ENCODE measurements at places on chromosomes 5 and 9. TPM values are rescaled to one million over a fixed set of nuclear protein-coding genes. Genes with fewer than 3 reads are reported as not detected.
A peak's percentile ranks its signal among the peaks of the same experiment; 100 is the strongest.

GRCh38 chr9:14272927-14273528 lies 40.9 kb downstream of the NFIB start:
- no peak for DNase-seq
- H3K4me3 ChIP-seq, result no peak overlapping the region
- no peaks in the 10 kb centered on the region for H3K36me3 ChIP-seq
- H3K27me3 ChIP-seq, result no peaks in the 10 kb centered on the region

GRCh38 chr5:485946-486491 lies 38.2 kb downstream of the SLC9A3 start:
- H3K36me3 ChIP-seq, result no peaks in the 10 kb centered on the region
- no peaks in the 10 kb centered on the region for H3K4me1 ChIP-seq
- H3K27ac ChIP-seq, result no peak overlapping the region
- no peak for DNase-seq
- H3K27me3 ChIP-seq, result peaks cover 83% of the 10 kb centered on the region

GRCh38 chr5:59100875-59101274 lies 518.0 kb downstream of the RAB3C start:
- DNase-seq, result no peak
- no peaks in the 10 kb centered on the region for H3K27me3 ChIP-seq
- H3K4me1 ChIP-seq, result no peaks in the 10 kb centered on the region
- H3K4me3 ChIP-seq, result no peak overlapping the region
- no peak overlapping the region for H3K27ac ChIP-seq
- H3K36me3 ChIP-seq, result no peaks in the 10 kb centered on the region

GRCh38 chr9:4680173-4680525 lies 780 bp downstream of the CDC37L1 start:
- no peaks in the 10 kb centered on the region for H3K36me3 ChIP-seq
- no peak for DNase-seq
- H3K4me3 ChIP-seq, result peak overlapping the region; percentile 58
- peaks cover 39% of the 10 kb centered on the region for H3K4me1 ChIP-seq

DNA sequence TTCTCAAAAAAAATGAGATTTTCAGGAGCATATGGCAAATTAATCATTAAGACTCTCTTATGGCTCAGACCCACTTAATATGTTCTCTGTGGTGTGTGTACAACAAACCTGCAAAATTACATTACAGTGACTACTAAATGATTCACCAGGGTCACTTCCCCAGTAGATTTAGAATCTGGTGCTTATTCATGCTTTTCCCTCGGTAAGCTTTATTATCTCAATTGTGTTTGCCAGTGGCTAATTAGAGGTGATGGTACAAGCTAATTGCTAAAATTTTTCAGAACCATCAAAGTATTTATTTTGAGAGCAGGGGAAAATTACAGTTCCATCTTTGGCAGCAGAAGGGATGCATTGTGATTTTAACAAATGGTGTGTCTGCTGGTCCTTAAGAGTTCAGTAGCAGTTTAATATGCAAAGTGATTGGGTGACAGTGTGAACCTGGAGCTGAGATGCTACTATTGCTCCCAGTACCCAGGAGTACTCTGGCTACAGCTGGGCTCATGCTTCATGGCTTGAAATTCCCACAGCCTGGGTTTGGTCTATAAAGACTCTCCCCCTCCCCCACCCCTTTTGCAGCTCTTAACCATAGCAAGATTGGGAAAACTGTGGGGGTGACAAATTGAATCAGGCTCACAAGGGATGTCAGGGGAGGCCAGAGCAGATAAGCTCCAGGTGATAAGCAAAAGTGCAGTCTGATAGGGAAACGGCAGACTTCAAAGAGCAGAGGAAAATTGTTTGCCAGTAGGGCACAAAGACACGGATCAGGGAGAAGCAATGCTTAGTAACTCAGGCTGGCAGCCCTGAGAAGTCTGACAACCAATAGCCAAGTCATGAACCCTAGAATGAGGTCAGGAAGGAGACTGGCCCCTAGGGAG lies 92.8 kb upstream of the RAD23B start:
- DNase-seq, result no peak
- H3K36me3 ChIP-seq, result no peaks in the 10 kb centered on the region
- H3K27me3 ChIP-seq, result no peaks in the 10 kb centered on the region
- no peak overlapping the region for H3K4me3 ChIP-seq
- no peaks in the 10 kb centered on the region for H3K4me1 ChIP-seq

DNA sequence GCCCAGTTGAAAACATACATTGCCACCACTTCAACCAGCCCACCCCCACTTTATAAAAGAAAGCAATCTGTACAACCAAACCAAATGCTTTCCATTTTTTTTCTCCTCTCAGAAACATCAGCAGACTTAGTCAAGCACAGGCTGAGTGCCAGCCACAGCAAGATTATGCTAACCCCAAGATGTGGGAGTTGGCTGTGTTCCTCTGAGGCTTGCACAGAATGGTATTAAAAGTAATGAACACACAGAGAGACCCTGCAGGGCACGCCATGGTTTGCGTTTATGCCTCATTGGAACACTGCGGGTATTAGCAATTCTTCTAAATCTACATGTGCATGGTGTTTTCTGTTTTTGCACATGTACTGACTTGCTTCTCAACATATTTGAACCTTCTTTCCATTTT lies 419.9 kb upstream of the GRAMD2B start:
- no peak overlapping the region for H3K4me3 ChIP-seq
- no peaks in the 10 kb centered on the region for H3K36me3 ChIP-seq
- H3K27ac ChIP-seq, result no peak overlapping the region
- H3K4me1 ChIP-seq, result peaks cover 4% of the 10 kb centered on the region

- H3K27ac ChIP-seq, result no peak overlapping the region
- H3K4me1 ChIP-seq, result no peaks in the 10 kb centered on the region
- H3K36me3 ChIP-seq, result no peaks in the 10 kb centered on the region
- H3K27me3 ChIP-seq, result no peaks in the 10 kb centered on the region
These were observed 38.6 kb downstream of the ELOVL7 start for GRCh38 chr5:60805463-60805862.

- no peaks in the 10 kb centered on the region for H3K4me1 ChIP-seq
- no peaks in the 10 kb centered on the region for H3K27me3 ChIP-seq
- no peak overlapping the region for H3K4me3 ChIP-seq
- no peaks in the 10 kb centered on the region for H3K36me3 ChIP-seq
These were observed 155.6 kb upstream of the NTRK2 start for GRCh38 chr9:84513979-84514378.

DNA sequence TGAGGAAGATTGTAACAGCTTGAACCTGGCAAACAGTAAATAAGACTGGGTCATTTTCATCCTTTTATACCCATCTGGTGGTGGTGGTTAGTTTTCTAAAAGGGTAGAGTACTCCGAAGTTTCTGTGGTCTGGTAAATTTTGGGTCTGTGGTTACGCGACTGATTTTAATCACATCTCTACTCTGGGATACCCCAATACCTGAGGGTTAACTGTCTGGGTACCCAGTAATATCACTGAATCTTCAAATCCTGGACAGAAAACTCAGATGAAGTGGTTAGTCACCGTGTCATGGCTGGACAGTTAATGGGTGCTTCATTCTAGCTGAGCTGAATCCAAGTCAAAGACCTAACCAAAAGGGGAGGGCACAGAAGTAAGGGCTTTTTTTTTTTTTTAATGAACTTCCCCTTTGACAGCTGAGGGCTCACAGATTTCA lies 474.2 kb downstream of the GADD45G start:
- H3K4me3 ChIP-seq, result no peak overlapping the region
- H3K27ac ChIP-seq, result no peak overlapping the region
- H3K36me3 ChIP-seq, result no peaks in the 10 kb centered on the region
- DNase-seq, result no peak

GRCh38 chr9:116437411-116438370 lies 249.4 kb upstream of the TRIM32 start:
- H3K36me3 ChIP-seq, result no peaks in the 10 kb centered on the region
- no peaks in the 10 kb centered on the region for H3K4me1 ChIP-seq
- H3K4me3 ChIP-seq, result no peak overlapping the region

- H3K4me1 ChIP-seq, result no peaks in the 10 kb centered on the region
- no peak for DNase-seq
- no peak overlapping the region for H3K27ac ChIP-seq
- H3K4me3 ChIP-seq, result no peak overlapping the region
These were observed 28.3 kb upstream of the PAX5 start for GRCh38 chr9:37062336-37062735.

DNA sequence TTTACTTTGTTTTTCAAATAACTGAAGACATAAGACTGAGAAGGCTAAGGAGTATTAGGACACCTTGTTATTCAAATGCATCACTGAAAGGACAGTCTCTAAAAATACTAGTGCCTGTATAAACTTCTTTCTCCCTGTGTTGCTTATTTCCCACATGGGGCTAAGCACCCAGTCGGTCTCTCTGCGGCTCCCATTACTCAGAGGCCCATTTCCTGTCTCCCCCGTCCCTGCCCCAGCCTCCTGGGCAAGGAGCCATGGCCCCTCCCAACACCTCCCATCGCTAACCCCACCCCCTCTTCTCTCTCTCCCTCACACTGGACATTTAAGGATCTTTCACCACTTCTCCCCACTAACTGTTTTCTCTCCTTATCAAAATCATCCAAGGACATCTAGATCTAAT lies 81.9 kb downstream of the EBF1 start:
- H3K4me3 ChIP-seq, result no peak overlapping the region
- no peak overlapping the region for H3K27ac ChIP-seq
- no peaks in the 10 kb centered on the region for H3K36me3 ChIP-seq
- no peaks in the 10 kb centered on the region for H3K27me3 ChIP-seq
- no peaks in the 10 kb centered on the region for H3K4me1 ChIP-seq

DNA sequence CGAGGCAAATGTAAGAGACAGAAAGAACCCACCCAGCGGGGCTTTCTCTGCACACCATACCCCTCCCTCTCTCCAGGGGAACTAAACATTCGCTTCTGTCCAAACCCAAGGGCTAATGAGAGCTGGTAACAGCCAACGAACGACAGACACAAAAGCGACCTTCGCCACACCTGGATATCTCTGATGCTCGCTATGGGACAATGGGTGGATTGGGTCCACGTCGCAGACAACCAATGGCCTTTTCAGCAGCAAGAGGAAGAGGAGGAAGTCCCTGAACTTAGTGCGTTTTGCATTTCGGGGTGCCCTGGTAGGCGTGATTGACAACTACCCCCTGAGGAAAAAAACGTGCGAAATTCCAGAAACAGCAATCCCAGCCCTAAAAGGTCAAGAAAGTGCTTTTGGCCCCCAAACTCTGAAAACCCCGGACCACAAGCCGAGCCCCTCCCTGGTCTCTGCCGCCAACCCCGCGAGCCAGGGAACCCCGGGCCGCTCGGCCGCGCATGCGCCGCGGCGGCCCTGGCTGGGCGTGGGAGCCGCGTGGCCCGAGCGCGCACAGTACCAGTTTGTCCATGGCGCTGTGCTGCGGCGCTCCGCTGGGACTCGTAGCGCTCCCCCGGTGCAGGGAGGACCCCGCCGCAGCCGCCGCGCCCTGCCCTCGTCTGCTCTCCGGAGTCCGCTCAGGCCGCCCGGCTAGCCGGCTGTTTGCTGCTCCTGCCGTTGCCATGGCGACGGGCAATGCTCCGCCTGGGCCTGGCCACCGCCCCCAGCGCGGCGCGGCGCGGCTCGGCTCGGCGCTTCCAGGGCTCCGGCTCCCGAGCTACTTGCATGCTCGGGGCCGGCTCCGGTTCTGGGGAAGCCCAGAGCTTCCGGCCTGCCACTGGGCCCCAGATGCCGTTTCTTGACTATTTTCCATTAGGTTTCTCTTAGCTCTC lies 66.9 kb upstream of the DNAH5 start:
- H3K4me1 ChIP-seq, result no peaks in the 10 kb centered on the region
- DNase-seq, result peak; percentile 93
- peak overlapping the region; percentile 57 for H3K27ac ChIP-seq
- H3K4me3 ChIP-seq, result peak overlapping the region; percentile 54

GRCh38 chr9:84212982-84213381 lies 127.6 kb downstream of the SLC28A3 start:
- no peaks in the 10 kb centered on the region for H3K27me3 ChIP-seq
- no peak for DNase-seq
- H3K36me3 ChIP-seq, result no peaks in the 10 kb centered on the region

GRCh38 chr9:37775216-37775919 lies 9.5 kb downstream of the EXOSC3 start:
- H3K36me3 ChIP-seq, result peaks cover 92% of the 10 kb centered on the region
- H3K27ac ChIP-seq, result no peak overlapping the region
- H3K4me1 ChIP-seq, result no peaks in the 10 kb centered on the region

- H3K27ac ChIP-seq, result no peak overlapping the region
- H3K27me3 ChIP-seq, result no peaks in the 10 kb centered on the region
- H3K4me3 ChIP-seq, result no peak overlapping the region
- H3K4me1 ChIP-seq, result peaks cover 14% of the 10 kb centered on the region
- no peaks in the 10 kb centered on the region for H3K36me3 ChIP-seq
These were observed 117.2 kb downstream of the GADD45G start for GRCh38 chr9:89721971-89722530.

DNA sequence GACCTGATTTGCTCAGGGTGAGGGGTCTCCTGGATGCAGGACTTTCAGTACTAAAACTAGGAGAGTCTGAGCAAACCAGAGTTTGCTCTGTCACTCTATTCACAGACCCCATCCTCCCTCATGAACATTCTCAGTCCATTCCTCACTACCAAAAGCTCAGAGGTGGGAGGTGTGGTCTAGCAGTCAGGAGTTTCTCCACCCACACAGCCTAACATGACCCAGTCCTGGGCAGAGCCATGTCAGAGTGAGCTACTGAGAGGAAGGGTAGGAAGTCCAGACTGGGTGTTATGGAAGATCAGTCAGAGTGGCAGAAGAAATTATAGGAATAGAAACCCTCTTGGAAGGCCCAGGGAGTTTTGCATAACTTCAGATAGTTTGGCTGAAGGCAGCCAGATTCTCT lies 113.3 kb upstream of the GRAMD2B start:
- no peaks in the 10 kb centered on the region for H3K27me3 ChIP-seq
- H3K36me3 ChIP-seq, result no peaks in the 10 kb centered on the region
- DNase-seq, result no peak
- no peak overlapping the region for H3K4me3 ChIP-seq

DNA sequence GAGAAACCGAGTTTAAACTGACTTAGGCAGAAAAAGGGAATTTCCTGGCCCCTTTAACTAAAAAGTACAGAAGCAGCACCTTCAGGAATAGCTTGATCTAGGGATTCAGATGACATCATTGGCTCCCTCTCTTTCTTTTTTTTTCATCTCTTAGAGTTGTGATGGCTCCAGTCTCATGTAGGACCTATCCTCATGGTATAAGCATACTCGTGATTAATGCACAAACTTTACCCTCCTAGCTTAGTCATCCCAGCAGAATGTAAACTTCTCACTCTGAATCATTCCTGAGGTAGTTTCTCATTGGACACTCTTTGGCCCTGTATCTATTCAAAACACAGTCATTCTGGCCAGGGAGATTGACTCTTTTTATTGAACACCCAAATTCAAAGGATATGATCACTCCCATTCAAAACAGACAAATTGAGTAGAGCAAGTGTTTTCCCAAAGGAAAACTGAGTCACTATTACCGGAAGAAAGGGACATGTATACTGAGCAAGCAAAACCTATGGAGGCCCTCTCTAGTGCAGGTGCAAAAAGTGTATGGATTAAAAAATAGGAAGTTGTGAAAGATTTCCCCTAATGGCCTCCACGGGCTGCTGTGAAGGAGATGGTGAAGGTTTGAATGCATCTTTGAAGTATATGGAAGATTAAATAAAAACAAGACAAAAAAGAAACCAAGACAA lies 27.6 kb upstream of the SMIM23 start:
- no peaks in the 10 kb centered on the region for H3K27me3 ChIP-seq
- H3K36me3 ChIP-seq, result no peaks in the 10 kb centered on the region
- H3K27ac ChIP-seq, result no peak overlapping the region
- H3K4me1 ChIP-seq, result no peaks in the 10 kb centered on the region
- H3K4me3 ChIP-seq, result no peak overlapping the region
- no peak for DNase-seq

Gene COL5A1
- total RNA-seq, result 357 TPM

Gene CATSPER3
- total RNA-seq, result 0.85 TPM

Gene CCDC112
- 6.6 TPM for total RNA-seq

Gene PAPPA
- total RNA-seq, result 9.8 TPM

All from left lung (tissue), 14 donors.